ENCODE measurements at places on chromosomes 2 and 18. TPM values are rescaled to one million over a fixed set of nuclear protein-coding genes. Genes with fewer than 3 reads are reported as not detected.

DNA sequence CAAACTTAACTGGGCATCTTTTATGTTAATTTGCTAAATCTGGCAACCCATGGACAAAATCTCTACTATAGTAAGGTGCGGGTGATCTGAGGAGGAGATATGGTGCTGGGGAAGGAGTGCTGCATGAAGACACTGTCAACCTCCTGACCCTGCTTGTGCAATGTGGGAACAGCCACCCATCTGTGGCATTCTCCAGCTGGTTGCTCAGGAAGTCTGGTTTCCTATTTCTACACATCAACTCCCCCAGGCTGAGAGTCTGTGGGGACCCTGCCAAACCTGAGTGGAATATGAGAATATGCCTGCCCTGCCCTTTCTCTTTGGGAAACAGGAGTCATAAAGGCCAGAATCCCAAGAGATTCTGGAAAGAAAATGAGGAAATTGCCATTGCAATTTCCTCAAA lies 60.1 kb upstream of the PAX3 start:
- no peak for DNase-seq

Gene FEV
- not detected for total RNA-seq

GRCh38 chr2:73141896-73142295 lies 29.1 kb upstream of the RAB11FIP5 start:
- DNase-seq = no peak

DNA sequence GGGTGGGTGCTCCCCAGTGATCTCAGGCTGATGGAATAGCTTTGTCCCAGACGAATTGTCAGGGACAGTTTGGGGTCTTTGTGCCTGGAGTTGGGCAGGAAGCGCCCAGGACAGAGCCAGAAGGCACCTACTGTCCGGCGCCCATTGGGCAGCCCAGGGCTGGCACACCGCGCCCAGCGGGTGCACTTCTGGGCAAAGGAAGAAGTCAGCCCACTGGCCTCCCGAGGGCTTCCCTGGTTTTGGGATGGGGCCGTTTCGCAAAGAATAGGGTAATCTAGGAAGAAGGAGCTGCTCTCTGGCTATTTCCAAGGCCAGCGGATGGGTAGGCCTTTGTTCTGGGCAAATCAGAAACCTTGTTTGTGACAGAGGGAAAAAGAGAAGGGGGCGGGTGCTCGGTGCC lies 3.5 kb upstream of the SIX2 start:
- no peak for DNase-seq

GRCh38 chr2:81549646-81550045 lies 1245.1 kb upstream of the LRRTM1 start:
- DNase-seq = no peak

DNA sequence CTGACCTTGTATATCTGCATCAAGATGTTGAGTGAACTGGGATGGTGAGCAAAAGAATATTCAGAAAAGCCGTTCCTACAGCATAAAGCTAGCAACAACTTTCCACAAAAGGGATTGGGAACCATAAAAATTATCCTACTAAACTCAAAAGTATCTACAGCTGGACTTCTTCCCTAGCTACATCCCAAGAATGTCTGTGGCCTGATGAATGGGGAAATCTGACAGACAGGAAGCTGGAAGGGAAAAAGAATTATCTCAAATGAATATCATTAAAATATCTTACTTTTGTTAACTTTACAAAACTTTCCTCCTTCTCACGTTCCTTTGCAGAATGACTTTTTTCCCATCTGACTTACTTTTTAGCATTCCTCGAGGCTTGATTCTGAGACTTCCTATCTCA lies 150.9 kb downstream of the PDE11A start:
- DNase-seq = no peak

DNA sequence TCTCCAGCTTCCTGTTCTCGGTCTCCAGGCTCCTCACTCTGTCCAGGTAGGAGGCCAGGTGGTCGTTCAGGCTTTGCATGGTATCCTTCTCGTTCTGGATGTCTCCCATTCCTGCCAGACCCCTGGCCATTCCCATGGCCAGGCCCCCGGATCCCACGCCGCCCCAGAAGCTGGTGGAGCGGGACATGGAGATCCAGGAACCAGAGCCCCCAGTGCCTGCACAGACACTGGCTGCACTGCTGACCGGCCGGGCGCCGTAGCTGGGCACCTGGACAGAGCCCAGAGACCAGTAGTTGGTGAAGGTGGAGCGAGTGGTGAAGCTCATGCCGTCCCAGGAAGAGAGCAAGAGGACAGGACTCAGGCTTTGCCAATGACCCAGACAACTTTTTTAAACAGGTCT lies 129.1 kb upstream of the WDR75 start:
- no peak for DNase-seq

GRCh38 chr18:57555134-57555533 lies 31.4 kb downstream of the FECH start:
- DNase-seq = no peak

DNA sequence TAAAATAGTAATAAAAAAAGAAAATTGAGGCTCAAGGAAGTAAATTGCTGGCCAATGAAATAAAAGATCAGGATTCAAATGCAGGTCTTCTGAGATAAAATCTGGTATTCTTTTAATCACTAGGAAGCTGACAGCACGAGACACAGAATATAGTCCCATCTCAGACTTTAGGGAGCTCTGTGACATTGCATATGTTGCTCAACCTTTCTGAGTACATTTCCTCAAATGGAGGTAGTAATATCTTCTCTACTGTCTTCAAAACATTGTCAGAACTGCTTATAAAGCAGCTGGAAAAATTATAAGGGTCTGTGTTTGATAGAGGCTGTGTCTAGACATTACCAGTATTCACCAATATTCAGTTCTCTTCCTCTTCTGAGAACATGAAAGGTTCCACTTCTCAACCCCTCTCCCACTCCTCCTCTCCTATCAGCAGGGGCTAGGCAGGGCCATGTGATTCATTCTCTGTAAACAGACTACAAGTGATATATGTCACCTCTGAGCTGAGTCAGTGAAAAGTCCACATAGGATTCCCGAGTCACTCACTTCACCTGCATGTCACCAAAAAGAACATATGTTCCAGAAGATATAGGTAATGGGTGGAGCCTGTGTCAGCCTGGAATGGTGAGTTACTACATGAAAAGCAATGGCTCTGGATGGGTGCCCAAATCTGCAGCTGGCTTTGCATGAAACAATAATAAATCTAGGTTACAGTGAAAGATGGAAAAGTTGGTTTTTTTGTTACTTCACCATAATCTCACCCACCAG lies 7.1 kb downstream of the KCNE4 start:
- DNase-seq = no peak

DNA sequence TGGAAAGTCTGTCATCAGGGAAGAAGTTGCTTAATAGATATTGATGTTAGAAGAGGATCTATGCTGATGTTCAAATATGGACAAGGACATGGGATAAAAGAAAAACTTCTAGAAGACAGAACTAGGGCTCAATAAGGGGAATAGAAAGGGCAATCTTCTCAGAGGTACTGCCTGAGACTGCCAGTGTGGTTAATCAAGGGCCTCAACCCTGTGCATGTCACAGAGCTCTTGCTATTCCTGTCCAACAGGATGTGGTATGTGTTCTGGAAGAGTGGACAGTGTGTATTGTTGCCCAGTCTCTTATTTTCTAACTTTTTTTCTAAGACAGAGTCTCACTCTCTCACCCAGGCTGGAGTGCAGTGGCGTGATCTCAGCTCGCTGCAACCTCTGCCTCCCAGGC lies 27.8 kb upstream of the RNF125 start:
- no peak for DNase-seq

- DNase-seq = no peak
Measured at GRCh38 chr2:67137699-67138098, 259.4 kb upstream of the ETAA1 start.

Gene ATP6V1B1
- total RNA-seq = 0.74 TPM

GRCh38 chr2:241030333-241030680 lies 31.9 kb downstream of the SNED1 start:
- DNase-seq = no peak

DNA sequence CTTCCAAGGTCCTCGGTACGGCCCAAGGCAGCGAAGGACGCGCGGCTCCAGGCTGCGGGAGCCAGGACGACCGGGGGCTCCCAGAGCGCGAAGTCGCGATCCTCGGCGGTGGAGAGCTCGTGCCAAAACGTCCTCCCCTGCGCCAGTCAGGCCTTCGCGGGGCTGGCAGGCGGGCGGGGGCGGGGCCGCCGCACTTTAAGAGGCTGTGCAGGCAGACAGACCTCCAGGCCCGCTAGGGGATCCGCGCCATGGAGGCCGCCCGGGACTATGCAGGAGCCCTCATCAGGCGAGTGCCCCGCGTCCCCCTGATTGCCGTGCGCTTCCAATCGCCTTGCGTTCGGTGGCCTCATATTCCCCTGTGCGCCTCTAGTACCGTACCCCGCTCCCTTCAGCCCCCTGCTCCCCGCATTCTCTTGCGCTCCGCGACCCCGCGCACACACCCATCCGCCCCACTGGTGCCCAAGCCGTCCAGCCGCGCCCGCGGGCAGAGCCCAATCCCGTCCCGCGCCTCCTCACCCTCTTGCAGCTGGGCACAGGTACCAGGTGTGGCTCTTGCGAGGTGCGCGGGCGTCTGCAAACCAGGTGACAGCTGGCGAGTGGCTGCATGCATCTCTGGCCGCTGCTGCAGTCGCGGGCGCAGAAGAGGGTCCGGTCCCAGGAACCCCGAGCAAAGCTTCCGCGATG lies at the start of gene CIDEA:
CIDEA (plus strand) TSS at position 226 of the 684 bp plus-strand sequence; CDS start at position 249, 23 bp downstream.
- no peak for DNase-seq

GRCh38 chr2:169303579-169304305 lies 58.6 kb downstream of the LRP2 start:
- no peak for DNase-seq

Gene EFEMP1
- total RNA-seq = 0.34 TPM

Gene MPP4
- total RNA-seq = 0.32 TPM

Gene LCT
- total RNA-seq = 0.12 TPM

GRCh38 chr2:151568501-151568900 lies 158.8 kb downstream of the RIF1 start:
- DNase-seq = no peak

DNA sequence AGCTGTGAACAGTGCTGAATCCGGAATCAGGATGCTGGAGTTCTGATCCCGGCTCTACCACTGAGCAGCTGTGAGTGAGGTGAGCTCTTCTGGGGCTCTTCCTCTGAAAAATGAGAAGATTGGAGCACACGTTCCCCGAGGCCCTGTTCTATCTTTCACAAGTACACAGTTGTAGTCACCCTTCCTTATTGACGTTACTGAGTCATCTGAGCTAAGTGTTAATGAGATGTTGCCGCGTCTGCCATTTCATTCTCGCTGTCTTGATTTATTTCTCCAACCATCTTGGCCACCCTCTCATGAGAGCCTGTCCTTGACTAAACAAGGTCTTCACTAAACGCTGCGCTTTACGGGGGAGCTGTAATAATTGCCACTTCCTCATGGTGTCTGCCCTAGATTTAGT lies 31.9 kb upstream of the EFR3B start:
- no peak for DNase-seq

- DNase-seq = no peak
Measured at GRCh38 chr2:164784376-164784775, 57.2 kb downstream of the COBLL1 start.

DNA sequence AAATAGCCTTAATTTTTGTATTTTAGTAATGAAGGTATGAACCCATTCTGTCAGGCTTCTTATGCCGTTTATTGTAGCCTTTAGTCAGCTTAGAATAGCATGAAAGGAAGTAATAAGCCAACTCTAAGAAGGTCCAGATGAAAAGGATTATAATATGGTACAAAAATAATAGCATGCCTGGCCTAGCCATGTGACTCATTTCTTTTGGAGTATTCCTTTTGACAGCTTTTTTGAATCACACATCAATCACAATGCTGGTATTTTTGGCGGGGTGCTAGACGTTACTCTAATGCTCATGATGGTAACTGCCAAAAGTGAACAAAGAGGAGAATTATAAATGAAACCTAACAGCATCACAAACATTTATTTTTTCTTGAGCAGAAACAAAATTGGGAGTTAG lies 19.9 kb downstream of the FMNL2 start:
- no peak for DNase-seq

DNA sequence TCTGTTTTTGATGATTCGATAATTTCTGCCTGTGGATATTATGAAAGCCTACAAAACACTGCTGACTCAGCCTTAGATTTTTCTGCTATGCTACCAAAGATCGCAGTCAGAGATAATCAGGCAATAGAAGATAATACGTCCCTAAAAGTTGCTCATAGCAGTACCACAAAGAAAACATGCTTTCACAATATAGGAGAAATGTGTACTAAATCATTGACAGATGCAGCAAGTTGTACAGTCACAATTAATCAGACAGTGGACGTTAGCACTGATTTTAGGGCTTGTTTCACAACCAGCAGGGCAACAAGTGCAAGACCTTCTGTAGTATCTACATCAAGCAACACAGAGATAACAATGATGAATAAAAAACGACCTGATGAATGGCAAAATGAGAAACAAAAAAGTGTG lies 19.5 kb downstream of the RBM44 start:
- no peak for DNase-seq

Gene C2orf66
- not detected for total RNA-seq
